ENCODE measurements at places on chromosomes 7 and 10.

- DNase-seq, result no peak
These were observed 46.0 kb downstream of the HELLS start for GRCh38 chr10:94591461-94592205.

DNA sequence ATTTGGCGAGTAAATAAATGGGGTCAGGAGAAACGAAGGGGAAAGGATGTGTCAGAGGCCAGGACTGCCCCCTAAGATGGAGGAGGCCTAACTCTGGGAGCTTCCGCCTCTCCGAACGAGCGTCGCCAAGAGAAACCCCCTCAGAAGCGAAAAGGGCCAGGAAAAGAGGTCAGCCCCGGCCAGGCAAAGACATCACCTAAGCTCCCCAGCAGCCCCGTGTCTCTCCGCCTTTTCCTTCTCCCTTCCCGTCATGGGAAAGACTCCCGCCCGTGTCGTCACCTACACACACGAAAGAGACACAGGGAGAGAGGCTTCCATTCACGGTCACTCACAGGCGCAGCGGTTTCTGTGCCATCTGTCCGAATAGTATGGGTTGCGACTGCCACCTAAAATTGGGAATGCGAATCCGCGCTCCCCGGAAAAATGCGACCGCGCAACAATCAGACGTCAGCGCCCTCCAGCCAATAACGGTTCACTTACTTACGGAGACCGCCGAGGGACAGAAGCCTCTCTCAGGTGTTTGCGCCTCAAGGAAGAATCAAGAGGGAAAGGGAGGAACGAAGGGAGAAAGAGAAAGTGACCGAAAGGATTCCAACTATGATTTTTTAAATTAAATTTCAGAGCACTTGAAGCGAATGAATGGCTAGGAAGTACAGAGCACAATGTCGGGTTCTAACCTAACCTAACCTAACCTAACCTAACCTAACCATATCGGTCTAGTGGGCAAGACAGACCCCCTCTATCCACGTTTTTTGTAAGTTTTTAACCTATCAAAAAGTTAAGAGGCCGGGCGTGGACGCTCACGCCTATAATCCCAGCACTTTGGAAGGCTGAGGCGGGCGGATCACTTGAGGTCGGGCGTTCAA lies at the start of gene CWF19L1:
CWF19L1 (minus strand) TSS at position 400 of the 866 bp plus-strand sequence; CDS start at position 355, 45 bp downstream.
- peak; percentile 80 for DNase-seq

DNA sequence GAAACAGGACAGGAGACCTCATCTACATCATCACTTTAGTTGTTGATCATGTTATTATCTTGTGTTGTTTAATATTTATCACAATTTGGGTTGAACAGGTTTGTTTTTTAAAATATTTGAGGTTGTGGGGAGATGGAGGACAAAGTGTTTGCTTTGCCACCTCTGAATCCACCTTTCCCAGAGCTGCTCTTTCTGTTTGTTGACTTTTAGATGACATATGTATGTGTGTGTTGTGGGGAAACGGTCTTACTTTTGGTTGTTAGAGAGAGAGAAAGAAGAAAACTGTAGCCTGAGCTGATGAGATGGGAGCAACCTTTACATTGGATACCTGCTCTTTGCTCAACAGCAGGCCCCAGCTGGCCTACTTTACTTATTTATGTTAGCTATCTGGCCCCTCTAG lies 19.0 kb upstream of the SLC16A12 start:
- DNase-seq, result no peak

- peak; percentile 63 for DNase-seq
These were observed 10.4 kb upstream of the ZNF485 start for GRCh38 chr10:43595739-43596298.

- peak; percentile 11 for DNase-seq
These were observed 312.2 kb downstream of the GALNT17 start for GRCh38 chr7:71444130-71444529.

DNA sequence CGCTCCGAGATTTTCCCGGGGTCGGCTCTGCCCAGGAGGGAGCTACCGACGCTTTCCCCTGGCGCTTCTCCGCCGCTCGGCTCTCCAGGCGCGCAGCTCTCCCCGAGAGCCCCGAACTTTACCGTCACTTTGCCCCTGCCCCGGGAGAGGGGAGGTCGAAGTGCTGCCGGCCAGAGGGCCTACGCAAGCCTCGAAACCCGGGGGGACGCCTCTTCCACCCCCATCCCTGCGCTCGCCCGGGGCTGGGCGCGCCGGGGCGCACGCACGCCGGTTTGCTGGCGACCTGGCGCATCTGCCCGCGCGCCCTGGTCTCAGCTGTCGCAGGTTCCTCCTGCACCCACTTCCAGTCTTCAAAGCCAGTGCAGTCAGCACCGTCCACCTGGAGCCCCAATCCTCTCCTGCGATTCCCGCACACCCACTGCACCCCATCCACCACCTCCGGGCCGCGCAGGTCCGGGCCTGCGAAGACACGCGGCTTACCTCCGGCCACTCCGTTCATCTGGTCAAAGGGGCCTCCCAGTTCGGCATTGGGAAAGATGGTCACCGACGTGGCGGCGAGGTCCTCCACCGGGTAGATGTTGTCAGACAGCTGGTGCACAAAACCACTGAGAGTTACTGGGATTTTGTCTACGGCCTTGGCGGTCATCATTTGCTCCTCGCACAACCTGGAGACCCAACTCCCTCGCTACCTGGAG lies 638 bp downstream of the EGR2 start:
- no peak for DNase-seq

GRCh38 chr7:82247814-82248433 lies 195.7 kb downstream of the CACNA2D1 start:
- peak; percentile 2 for DNase-seq

DNA sequence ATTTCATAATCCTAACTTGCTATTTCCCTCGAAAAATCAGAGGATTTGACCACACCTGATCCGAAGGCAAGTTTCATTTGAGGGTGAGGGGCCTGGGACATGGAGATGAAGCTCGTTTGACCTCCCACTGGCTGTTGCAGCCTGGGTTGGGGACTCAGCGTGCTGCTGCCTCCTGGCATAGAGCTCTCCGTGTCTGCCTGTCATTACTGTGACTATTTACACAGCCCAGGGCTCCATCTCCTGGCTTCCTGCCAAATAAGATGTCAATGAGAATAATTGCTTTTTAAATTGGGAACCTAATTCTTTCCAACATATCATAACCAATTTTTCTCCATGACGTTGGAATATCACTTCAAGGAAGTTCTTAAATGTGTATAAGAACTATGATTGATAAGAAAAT lies 139.3 kb upstream of the COBL start:
- no peak for DNase-seq

- DNase-seq, result no peak
These were observed 130.0 kb downstream of the CHRM2 start for GRCh38 chr7:136998495-136998894.

- no peak for DNase-seq
These were observed 97.8 kb downstream of the HIPK2 start for GRCh38 chr7:139679731-139680594.

- no peak for DNase-seq
These were observed 100.0 kb downstream of the GRID1 start for GRCh38 chr10:86266446-86267242.

DNA sequence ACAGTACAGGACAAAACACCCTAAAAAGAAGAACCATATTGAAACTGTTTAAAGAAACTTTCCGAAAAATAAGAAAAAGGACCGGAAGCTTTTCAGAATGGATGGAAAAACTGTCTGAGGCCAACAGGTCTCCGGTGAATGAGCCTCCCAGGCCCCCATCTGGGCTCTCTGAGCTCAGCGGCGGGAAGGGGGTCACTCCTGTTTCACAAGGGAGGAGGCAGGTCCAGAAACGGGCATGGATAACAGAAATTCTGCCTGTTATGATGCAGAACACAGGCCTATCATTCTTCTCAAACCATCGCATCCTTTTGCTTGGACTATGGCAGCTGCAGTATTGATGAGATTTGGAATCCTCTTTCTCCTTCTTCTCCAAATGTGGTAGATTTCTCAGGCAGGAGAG lies 58.9 kb upstream of the SHH start:
- DNase-seq, result no peak

- DNase-seq, result no peak
These were observed 76.9 kb upstream of the MGMT start for GRCh38 chr10:129390147-129390546.

- DNase-seq, result no peak
These were observed 9.2 kb downstream of the GNA12 start for GRCh38 chr7:2834748-2835441.

DNA sequence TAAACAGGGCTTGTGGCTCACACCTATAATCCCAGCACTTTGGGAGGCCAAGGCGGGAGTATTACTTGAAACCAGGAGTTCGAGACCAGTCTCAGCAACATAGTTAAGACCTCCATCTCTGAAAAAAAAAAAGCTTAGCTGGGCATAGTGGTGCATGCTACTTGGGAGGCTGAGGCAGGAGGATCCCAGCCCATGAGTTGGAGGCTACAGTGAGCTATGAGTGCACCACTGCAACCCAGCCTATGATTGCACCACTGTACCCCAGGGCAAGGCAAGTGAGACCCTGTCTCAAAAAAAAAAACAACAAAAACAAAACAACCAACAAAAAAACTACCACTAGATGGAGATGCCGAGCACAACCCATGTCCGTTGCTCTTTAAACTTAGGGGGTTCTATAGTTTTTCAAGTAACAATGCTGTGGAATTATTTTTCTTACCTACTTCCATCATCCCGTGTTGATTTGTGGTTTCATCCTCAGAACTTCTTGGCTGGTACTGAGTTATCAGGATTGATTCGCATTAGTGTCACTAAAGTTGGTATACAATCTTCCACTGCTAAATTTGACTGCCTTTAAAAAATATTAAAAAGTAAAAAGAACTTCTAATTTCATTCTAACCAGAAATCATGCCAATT lies 12.2 kb upstream of the REPIN1 start:
- peak; percentile 68 for DNase-seq

DNA sequence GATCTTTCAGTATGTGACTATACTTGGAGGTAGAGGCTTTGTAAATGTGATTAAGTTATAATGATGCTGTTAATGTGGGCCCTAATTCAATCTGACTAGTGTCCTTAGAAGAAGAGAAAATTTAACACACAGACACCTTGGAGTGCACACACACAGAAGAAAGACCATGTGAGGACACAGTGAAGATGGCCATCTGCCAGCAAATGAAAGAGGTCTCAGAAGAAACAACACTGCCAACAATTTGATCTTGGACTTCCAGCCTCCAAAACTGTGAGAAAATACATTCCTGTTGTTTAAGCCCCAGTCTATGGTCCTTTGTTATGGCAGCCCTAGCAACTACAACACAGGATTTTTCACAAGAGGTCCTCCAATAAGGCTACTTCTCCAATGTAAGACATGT lies 120.9 kb upstream of the ABCB5 start:
- no peak for DNase-seq

DNA sequence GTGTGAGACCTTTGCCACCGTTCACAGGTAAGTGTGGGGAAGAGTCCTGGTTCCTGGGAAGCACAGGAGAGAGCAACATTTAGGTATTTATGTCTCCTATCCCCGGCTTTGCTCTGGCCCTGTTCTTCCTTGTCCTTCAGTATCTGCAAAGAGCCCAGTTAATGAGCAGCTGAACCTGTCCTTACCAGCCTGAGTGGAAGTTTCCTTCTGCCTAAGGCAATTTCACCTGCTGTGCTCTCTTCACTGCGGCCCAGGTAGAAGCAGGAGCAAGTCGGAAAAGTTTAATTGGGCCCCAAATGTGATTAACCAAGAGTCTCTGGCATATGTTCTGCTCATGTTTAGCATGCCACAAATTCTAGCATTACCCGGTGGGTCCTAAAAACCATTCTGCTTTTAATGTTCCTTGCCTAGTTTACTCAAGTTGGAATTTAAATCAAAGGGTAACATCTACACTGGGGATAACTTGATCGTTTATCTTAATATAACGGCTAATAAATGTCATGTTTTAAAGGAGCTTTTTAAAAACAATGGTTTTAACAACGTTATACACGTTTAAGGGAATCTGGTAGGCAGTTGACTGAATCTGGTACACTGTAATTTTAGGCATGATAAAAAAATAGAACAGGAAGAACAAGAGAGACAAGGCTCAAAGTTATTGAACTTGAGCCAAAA lies 817.1 kb downstream of the TYW1 start:
- no peak for DNase-seq

DNA sequence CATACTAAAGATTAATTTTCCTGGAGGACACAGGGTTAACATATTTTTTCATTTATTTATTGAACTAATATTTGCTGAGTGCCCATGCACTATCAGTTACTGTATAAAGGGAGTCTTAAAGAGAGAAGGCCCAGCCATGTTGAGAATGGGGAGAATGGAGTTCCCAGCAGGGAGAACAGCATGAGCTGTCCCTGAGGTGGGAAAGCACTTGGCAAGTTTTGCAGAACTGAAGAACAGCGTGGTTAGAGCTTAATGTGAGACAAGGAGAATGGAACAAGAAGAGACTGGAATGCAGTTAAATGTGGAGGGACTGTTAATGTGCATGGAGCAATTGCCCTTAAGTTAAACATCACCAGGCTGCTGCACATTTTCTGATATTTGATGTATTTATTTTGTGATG lies 435.4 kb downstream of the SUGCT start:
- DNase-seq, result no peak

GRCh38 chr7:151559557-151560183 lies 40.0 kb upstream of the RHEB start:
- DNase-seq, result no peak

DNA sequence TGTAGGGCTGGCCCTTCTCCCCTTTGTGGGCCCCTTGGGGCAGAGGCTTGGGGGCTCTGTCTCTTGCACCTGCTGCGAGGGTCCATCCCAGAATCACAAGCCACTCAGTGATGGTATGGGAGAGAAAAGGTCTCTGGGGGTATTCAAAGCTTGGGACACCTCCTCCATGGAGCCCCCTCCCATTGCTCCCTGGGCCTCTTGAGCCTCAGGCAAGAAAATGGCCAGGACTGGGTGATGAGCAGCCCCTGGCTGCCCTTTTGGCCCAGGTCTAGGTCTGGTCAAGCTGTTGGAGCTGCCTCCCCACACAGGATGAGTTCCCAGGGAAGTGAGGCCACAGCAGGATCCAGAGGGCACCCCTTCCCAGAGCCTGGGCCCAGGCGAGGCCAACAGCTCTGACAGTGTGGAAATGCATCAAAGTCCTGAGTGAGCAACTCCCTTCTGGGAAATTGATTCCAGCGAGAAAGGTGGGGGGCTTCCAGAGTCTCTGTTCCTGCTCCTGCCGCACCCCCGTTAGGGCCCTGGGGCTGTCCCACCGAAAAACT lies 3.4 kb upstream of the MYL7 start:
- DNase-seq, result no peak

DNA sequence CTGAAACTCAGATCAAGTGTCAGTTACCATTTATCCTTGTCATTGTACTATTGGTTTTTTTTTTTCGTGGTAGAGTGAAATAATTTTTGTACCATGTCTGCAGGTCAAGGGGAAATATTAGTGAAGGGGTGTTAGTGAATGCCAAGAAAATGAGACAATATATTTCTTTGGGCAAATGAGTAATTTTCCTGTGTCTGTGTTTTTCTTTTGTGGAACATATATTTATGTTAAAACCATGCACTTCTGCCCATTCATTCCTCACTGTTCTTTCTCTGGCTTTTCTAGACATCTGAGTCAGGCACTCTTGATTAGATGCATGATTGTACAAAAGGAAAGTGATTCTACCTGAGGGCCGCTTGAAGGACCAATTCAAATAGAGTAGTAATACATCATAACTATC lies 161.6 kb downstream of the BICC1 start:
- DNase-seq, result no peak

GRCh38 chr10:84497978-84498377 lies 169.6 kb downstream of the CCSER2 start:
- DNase-seq, result no peak

- DNase-seq, result peak; percentile 18
These were observed 27.7 kb downstream of the ANKRD26 start for GRCh38 chr10:27072436-27073114.

GRCh38 chr7:5374464-5374863 lies 49.2 kb downstream of the TNRC18 start:
- no peak for DNase-seq

All from KBM-7 (cell line).